MM.1S (cell line): ENCODE measurements at places on chromosomes 4 and X.
A peak's percentile ranks its signal among the peaks of the same experiment; 100 is the strongest.

GRCh38 chrX:39726771-39727170 lies 371.0 kb downstream of the BCOR start:
- H3K27ac ChIP-seq, result no peak overlapping the region
- no peak overlapping the region for H3K4me3 ChIP-seq
- H3K27me3 ChIP-seq, result no peaks in the 10 kb centered on the region
- H3K4me1 ChIP-seq, result no peaks in the 10 kb centered on the region
- no peaks in the 10 kb centered on the region for H3K36me3 ChIP-seq

DNA sequence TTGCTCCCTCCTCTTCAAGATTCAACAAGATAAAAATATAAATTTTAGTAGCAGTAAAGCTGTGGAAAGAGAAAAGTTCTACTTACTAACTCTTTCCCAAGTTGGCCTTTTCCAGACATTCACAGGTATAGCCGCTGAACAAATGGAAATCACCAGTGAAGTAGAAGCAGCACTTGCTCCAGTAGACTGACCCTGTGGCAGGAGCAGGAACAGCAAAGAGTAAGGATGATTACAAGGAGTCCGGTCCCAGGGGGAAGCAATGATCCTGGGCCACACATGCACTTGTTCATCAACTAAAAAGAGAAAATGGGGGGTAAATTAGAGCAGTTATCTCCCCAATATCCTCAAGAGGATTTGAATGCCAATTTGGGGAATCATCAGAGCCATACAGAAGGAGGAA lies 184.9 kb downstream of the NAF1 start:
- H3K36me3 ChIP-seq, result no peaks in the 10 kb centered on the region
- no peaks in the 10 kb centered on the region for H3K4me1 ChIP-seq
- H3K27me3 ChIP-seq, result no peaks in the 10 kb centered on the region
- H3K4me3 ChIP-seq, result no peak overlapping the region
- H3K27ac ChIP-seq, result no peak overlapping the region

GRCh38 chrX:136453771-136454170 lies 34.0 kb upstream of the BRS3 start:
- H3K4me3 ChIP-seq, result no peak overlapping the region
- no peaks in the 10 kb centered on the region for H3K36me3 ChIP-seq
- no peaks in the 10 kb centered on the region for H3K27me3 ChIP-seq
- no peak overlapping the region for H3K27ac ChIP-seq

DNA sequence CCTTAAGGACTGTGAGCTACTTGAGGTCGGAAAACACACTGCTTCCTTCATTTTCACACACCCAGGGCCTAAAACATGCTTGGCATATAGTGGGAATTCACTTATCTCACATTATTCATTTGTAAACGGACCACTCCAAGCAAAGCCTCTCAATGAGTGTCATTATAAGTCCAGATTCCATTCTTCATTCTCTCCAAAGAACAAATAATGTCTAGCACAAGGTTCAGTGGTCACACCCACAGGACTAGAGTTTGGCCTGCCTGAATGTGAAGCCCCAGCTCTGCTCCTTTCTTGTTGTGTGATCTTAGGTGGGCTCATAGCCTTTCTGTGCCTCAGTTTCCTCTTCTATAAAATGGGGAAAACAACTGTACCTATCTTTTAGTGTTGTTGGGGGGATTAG lies 119.6 kb upstream of the NDP start:
- H3K27me3 ChIP-seq, result no peaks in the 10 kb centered on the region
- H3K4me3 ChIP-seq, result no peak overlapping the region
- no peaks in the 10 kb centered on the region for H3K36me3 ChIP-seq
- H3K4me1 ChIP-seq, result no peaks in the 10 kb centered on the region
- H3K27ac ChIP-seq, result no peak overlapping the region

- no peaks in the 10 kb centered on the region for H3K27me3 ChIP-seq
- DNase-seq, result no peak
- no peak overlapping the region for H3K4me3 ChIP-seq
- no peaks in the 10 kb centered on the region for H3K4me1 ChIP-seq
- no peak overlapping the region for H3K27ac ChIP-seq
- H3K36me3 ChIP-seq, result no peaks in the 10 kb centered on the region
Measured at GRCh38 chr4:4671774-4672349, 130.0 kb upstream of the STX18 start.

DNA sequence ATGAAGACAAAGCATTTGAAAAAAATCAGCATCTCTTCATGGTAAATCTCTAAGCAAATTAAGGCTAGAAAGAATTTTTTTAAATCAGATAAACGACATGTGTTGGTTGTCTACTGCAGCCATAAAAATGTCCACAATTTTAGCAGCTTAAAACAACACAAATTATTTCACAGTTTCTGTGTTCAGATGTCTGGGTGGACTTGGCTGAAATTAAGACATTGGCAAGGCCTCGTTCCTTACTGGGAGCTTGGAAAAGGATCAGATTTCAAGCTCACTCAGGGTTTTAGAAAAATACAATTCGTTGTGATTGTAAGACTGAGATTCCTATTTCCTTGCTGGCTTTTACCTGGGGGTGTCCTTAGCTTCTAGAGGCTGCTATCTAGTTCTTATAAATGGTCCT lies 1470.6 kb downstream of the PCDH19 start:
- H3K4me3 ChIP-seq, result no peak overlapping the region
- H3K27ac ChIP-seq, result no peak overlapping the region
- H3K27me3 ChIP-seq, result no peaks in the 10 kb centered on the region
- DNase-seq, result no peak

DNA sequence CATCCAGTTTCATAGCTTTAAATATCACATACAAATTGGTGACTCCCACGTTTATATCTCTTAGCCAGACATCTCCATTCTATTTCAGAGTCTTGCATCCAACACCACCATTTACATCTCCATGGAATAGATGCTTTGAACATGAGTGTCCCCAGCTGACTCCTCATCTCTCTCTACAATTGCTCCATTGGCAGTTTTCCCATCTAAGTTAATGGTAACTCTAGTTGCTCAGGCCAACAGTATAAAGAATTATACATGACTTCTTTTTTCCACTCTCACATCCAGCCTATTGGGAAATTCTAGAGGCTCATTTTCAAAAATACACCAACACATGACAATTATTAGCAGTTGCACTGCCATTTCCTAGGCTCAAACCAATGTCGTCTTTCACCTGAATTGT lies 388.2 kb downstream of the STIM2 start:
- H3K27ac ChIP-seq, result no peak overlapping the region
- H3K4me3 ChIP-seq, result no peak overlapping the region
- H3K36me3 ChIP-seq, result no peaks in the 10 kb centered on the region
- no peak for DNase-seq
- H3K27me3 ChIP-seq, result no peaks in the 10 kb centered on the region

GRCh38 chr4:14399848-14400247 lies 602.4 kb upstream of the CPEB2 start:
- no peaks in the 10 kb centered on the region for H3K36me3 ChIP-seq
- no peaks in the 10 kb centered on the region for H3K27me3 ChIP-seq
- DNase-seq, result no peak
- H3K4me3 ChIP-seq, result no peak overlapping the region
- no peak overlapping the region for H3K27ac ChIP-seq
- H3K4me1 ChIP-seq, result no peaks in the 10 kb centered on the region

- H3K4me3 ChIP-seq, result no peak overlapping the region
- H3K27me3 ChIP-seq, result no peaks in the 10 kb centered on the region
- DNase-seq, result peak; percentile 56
- peaks cover 28% of the 10 kb centered on the region for H3K4me1 ChIP-seq
- peak overlapping the region; percentile 77 for H3K27ac ChIP-seq
Measured at GRCh38 chr4:139243448-139244365, 36.3 kb downstream of the MGARP start.

DNA sequence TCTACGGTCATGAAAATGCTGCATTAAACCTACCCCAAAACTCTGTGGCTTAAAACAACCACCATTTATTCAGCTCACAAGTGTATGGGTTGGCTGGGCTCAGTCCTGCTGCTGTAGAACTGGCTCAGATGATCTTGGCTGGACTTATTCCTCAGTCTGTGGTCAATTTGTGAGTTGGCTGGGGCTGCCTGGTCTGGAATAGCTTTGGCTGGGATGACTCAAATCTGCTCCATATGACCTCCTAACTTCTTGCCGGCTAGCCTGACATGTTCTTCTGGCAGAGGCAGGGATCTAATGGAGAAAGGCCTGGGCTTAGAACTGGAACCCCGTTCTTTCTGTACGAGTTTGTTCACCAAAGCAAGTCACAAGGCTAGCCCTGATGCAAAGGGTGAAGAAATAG lies 71.7 kb downstream of the CFAP299 start:
- DNase-seq, result no peak
- no peak overlapping the region for H3K27ac ChIP-seq
- no peaks in the 10 kb centered on the region for H3K27me3 ChIP-seq
- H3K36me3 ChIP-seq, result no peaks in the 10 kb centered on the region

GRCh38 chrX:12013211-12013618 lies 125.1 kb upstream of the FRMPD4 start:
- H3K4me1 ChIP-seq, result no peaks in the 10 kb centered on the region
- no peak overlapping the region for H3K27ac ChIP-seq
- H3K27me3 ChIP-seq, result no peaks in the 10 kb centered on the region

DNA sequence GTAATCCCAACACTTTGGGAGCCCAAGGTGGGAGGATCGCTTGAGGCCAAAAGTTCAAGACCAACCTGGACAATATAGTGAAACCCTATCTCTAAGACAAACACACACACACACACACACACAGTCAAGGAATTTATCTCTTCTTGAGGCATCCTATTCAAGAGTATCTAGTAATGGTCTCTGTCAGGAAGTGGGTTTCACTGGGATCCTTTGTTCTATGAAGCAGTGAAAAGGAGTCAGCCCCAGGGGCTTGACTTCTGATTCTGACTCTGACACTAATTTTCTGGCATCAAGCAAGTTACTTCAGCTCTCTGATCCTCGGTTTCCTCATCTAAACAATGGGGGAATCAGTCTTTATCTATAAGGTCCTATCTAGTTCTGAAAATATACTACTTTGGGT lies 34.8 kb downstream of the UTP14A start:
- H3K4me1 ChIP-seq, result no peaks in the 10 kb centered on the region
- DNase-seq, result no peak
- H3K4me3 ChIP-seq, result no peak overlapping the region
- H3K36me3 ChIP-seq, result no peaks in the 10 kb centered on the region
- no peak overlapping the region for H3K27ac ChIP-seq
- no peaks in the 10 kb centered on the region for H3K27me3 ChIP-seq

DNA sequence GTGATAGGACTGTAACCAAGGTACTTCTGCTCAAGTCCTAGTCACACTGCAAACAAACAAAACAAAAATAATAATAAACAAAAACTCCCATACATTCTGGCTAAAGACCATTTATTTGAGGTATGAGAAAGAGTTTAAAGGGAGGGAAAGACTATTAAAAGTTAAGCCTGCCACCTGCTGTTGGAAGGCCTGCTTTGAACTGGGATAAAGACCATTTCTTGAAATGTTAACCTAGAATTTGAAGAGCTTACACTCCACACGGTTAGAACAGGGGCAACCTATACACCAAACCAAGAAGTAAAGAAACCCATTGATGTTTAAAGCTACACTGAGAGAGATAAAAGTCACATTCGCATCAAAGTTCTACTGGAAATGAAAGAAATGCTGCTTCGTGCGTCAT lies 548.7 kb upstream of the DIPK2B start:
- no peak for DNase-seq
- no peak overlapping the region for H3K4me3 ChIP-seq

DNA sequence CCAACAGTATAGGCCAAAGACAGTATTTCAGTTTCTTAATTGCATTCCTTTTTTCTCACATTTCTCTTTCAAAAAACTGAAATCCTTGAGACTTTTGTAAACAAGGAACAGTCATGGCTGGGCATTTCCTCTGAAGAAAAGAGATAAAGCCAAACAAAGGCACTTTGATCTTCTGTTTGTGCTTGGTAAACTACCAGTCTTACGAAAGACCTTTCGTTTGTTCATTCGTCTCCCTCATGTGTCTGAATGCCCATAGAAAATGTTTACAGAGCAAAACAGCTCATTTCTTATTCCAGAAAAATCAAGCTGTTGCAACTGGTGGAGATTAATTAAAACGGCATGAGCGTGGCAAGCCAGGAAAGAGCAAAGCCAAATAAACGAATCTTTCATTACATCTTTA lies 178.0 kb downstream of the GASK1B start:
- no peak for DNase-seq
- no peaks in the 10 kb centered on the region for H3K36me3 ChIP-seq
- no peaks in the 10 kb centered on the region for H3K4me1 ChIP-seq
- H3K27me3 ChIP-seq, result no peaks in the 10 kb centered on the region
- no peak overlapping the region for H3K4me3 ChIP-seq

DNA sequence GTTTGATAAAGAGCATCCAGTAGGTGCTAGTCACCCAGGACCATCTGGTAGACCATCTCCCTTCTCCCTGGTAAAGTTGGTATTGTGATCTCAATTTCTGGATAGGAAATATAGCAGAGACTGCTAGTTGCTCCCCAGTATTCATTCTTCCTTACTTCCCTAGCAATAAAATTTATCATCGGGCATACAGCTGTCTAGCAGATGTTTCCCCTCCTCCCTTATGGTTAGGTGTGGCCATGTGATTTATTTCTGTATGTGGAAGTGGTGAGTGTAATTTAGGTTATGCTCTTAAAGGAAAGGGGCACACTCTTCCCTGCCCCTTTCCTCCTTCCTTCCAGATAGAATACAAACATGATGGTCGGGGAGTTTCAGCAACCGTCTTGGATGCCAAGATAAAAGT lies 12.3 kb upstream of the KCND1 start:
- no peaks in the 10 kb centered on the region for H3K4me1 ChIP-seq
- H3K27ac ChIP-seq, result no peak overlapping the region
- no peaks in the 10 kb centered on the region for H3K36me3 ChIP-seq
- H3K4me3 ChIP-seq, result no peak overlapping the region

GRCh38 chrX:7054219-7055216 lies 93.0 kb upstream of the STS start:
- peaks cover 9% of the 10 kb centered on the region for H3K4me1 ChIP-seq
- no peaks in the 10 kb centered on the region for H3K36me3 ChIP-seq
- H3K27ac ChIP-seq, result no peak overlapping the region
- no peak overlapping the region for H3K4me3 ChIP-seq
- no peak for DNase-seq

DNA sequence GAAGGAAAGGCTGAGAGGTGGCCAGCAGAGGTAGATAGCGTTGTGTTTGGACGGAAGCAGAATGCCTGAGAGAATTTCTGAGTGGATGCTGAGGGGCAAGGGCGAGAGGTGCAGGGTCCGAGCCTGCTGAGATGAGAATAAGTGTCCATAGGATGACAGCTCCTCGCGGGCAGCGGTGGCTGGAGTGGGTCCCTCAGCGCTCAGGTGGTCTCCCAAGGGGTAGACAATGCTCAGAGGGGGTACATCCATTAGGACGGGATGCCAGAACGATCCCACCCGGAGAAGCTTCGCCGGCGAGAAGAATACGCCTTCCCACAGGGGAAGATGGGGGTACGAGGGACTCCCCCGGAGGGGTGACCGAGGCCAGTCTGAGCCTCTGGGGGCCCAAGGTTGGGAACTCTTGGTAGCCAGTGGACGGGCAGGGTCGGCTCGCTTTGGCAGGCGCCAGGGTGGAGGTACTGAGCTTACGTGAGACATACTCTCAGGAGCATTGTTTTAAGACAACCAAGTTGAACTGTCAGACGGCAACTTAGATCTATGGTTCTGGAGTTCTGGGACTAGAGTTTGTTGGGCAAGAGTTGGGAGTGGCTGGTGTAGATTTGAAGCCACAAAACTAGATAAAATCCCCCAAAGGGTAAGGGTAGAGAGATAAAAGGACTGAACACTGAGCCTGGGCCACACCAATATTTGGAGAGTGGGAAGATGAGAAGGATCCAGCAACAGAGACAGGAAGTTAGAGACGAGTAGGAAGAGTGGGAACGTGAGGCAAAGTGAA lies 15.8 kb downstream of the BRCC3 start:
- no peaks in the 10 kb centered on the region for H3K27me3 ChIP-seq
- H3K27ac ChIP-seq, result no peak overlapping the region
- H3K36me3 ChIP-seq, result no peaks in the 10 kb centered on the region
- H3K4me1 ChIP-seq, result no peaks in the 10 kb centered on the region
- H3K4me3 ChIP-seq, result no peak overlapping the region
- DNase-seq, result no peak

- H3K27ac ChIP-seq, result no peak overlapping the region
- no peaks in the 10 kb centered on the region for H3K27me3 ChIP-seq
- DNase-seq, result no peak
- H3K4me1 ChIP-seq, result no peaks in the 10 kb centered on the region
Measured at GRCh38 chrX:134963041-134963440, 27.8 kb upstream of the SMIM10 start.
